ENCODE measurements at places on chromosomes 5 and 9.

DNA sequence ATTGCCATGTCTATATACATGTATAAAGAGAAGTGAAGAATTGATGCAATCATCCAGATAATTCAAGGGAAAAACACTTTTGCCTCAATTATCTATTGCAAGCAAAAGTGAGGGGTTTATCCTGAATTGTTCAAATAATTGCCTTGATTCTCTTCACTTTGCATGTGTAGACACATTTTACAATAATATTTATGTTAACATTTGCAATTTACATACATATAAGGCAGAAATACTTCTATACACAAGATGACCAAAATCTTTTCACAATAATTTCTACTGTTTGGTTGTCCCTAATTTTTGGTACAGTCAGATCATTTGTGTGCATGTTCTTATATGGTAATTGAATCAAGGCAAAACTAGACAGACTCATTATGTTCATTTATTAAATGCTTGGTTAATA lies 285.3 kb upstream of the TMEM161B start:
- no peak for DNase-seq

- no peak for DNase-seq
Measured at GRCh38 chr9:136333045-136333444, 5.7 kb downstream of the GPSM1 start.

- no peak for DNase-seq
Measured at GRCh38 chr5:95284572-95285408, at the start of gene MCTP1. TSS of gene MCTP1 (minus strand) at chr5:95285094.

- DNase-seq, result no peak
Measured at GRCh38 chr5:40626801-40627200, 52.9 kb upstream of the PTGER4 start.

- DNase-seq, result no peak
Measured at GRCh38 chr5:155101697-155102096, 88.1 kb downstream of the KIF4B start.

DNA sequence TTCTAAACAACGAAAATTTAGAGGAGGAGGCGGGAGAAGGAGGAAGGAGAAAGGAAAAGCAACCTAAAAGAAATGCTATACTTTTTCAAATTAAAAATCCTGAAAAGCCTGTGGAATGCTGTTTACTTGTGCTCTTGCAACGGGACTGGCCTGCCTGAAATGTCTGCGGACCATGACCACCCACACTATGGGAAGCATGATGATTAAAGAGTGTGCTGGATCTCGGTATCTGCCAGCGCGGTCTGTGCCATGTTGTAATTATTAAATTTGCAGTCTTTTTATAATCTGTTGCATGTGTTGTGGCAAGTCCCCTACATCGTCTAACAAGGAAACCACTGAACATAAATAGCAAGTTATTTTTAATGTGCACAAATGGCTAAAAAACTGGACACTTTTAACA lies 111.4 kb downstream of the FANCC start:
- no peak for DNase-seq

GRCh38 chr5:112386766-112387165 lies 32.3 kb downstream of the EPB41L4A start:
- no peak for DNase-seq

DNA sequence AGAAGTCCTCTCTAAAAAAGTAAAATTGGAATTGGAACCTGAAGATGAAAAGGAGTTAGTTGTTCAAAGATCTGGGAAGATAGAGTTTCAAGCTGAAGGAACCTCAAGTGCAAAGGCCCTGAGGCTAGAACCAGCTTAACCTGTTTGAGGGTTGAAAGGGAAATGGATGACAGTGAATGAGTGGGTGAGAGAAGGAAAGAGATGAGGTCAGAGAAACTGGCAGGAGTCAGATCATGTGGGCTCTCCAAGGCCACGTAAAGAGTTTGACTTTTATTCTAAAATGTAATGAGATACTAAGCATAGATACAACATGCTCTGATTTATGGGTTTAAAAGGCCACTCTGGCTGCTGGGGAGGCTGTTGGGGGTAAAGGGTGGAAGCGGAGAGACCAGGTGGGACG lies 2.5 kb upstream of the RAD23B start:
- DNase-seq, result no peak

GRCh38 chr5:146219243-146219642 lies 15.8 kb downstream of the RBM27 start:
- DNase-seq, result no peak

All from esophagus squamous epithelium (tissue), 5 donors.